CD4-positive, alpha-beta T cell treated with Interleukin-17A for 1 hour (primary cell): ENCODE measurements at places on chromosomes 1 and 21.
A peak's percentile ranks its signal among the peaks of the same experiment; 100 is the strongest.

DNA sequence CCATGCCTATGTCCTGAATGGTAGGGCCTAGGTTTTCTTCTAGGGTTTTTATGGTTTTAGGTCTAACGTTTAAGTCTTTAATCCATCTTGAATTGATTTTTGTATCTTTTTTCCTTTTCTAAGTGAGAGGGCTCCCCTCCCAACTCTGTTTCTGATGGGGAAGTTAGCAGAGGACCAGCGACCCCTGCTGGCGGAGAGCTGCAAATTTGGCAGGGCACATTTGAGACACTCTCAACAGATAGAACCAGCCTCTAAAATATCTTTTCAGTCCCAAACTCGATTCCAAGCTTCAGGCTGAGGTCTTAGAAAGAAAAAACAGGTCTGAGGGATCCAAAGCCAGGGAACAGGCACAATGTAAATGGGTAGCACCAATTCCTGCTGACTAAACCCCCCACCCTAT lies 32.5 kb downstream of the LRRC3 start:
- peak; percentile 41 for DNase-seq

DNA sequence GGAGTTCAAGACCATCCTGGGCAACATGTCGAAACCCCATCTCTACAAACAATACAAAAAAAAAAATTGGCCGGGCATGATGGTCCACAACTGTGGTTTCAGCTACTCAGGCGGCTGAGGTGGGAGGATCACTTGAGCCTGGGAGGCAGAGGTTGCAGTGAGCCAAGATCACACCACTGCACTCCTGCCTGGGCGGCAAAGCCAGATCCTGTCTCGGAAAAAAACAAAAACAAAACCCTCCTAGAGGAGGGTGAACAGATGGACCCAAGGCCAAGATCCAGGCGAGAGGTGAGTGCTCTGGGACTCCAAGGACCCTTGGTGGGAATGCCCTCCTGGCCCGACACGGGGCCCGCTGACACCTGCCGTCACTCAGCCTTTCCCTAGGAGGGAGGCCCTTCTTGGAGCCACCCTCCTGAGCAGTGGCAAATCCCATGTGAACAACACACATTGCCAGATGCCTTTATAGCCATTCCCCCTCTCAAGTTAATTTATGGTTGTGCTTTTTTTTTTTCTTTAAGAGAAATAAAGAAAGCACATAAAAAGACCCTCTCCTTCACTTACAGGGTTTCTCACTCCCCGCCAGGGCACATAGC lies 380 bp downstream of the TFF2 start:
- DNase-seq = no peak

DNA sequence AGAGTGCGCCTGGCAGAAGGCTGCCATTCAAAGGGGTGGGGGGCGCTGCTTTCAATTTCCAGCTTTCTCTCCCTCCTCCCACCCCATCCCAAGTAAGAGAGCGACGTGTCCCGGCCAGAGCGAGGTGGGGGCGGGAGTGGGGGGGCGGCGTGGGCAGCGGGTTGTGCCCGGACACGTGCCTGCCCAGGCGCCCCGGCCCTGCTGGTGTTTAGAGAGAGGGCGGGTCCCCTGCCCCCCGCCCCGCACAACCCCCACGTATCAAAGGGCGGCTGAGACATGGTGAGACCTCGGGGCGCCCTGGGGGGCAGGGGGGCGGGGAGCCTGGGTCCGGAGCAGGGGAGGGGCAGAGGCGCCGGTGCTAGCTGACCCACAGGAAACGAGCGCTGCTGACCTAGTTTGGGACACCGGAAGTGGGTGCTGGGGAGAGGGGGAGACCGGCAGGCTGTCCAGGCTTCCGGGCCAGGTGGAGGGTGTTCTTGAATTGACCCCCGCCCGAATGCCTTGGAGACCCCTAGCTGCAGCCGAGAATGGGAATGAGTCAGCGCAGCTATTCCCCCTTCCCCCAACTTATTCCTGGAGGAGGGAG lies 1.3 kb downstream of the ZBTB7B start:
- no peak for DNase-seq

DNA sequence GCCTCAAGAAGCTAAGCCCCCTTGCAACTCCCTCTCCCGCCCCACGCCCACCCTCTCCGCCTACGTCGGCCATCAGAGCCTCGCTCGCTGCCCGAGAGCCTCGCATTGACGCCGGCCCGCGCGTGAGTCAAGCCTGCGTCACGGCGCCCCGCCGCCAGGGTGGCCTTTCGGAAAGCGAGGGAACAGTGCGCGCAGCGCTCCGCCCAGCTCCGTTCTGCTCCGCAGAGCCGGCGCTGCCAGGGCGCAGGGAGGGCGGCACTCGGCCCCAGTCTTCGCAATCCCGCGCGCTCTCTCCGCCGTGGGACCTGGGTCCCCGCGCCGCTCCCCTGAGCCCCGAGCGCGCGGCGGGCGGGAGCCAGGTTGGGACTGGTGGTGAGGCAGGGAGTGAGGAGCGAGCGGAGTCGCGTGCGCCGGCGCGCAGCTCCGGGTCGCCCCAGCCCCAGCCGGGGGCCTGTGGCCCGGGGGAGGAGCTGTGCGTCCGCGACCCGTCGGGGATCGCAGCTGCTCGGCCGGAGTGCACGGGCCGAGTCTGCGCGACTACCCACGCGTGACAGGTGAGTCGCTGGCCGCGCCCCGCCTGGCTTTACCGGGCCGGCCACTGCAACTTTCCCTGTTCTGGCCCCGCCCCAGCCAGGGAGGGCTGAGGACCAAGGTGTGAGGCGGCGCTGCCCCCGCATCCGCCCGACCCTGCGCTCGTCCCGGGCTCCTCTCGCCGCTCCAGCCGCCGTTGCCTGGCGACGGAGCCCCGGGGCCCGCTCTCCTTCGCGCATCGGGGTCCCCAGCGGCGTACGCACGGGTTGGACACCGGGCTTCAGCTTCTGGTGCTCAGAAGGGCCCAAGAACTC lies at the start of gene SLC6A17:
TSS of gene SLC6A17 (plus strand) at position 165 of the 845 bp plus-strand sequence. CDS start 16,436 bp downstream, outside the sequence.
- no peak for DNase-seq

DNA sequence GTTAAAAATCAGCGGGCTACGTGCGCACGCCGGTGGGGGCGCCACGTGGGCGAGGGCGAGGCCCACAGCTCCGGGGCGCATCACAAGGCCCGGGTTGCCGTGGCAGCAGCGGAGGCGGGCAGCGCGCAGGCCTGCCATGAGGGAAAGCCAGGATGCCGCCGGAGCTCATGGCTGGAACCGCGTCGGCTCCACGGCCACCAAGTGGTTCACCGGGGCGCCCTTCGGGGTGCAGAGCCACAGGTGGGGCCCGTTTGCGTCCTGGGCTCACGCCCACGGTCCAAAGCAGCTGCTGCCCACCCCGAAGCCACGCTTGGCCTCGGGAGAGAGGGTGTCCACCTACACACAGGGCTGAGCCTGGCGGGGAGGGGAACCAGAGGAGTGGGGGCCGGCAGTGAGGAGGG lies 4.9 kb upstream of the TTC22 start:
- DNase-seq = no peak

DNA sequence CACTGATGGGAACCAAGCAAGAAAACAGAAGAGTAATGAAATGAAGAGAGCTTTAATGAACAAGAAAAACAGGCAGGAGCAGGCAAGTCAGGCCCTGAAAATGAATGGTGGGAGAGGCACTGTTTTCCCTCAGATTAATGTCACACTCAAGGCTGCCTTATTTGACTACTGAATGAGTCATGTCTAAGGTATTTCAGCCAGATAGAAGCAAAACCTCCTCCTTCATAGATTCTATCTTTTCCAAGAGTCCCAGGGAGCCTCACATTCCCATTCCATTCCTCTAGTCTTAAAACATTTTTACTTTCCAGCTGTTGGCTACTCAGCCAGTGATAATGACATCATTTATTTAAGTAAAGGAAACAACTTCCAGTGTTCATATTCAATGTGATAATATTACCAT lies 228.4 kb upstream of the NRIP1 start:
- no peak for DNase-seq

- no peak for DNase-seq
These were observed 54.5 kb downstream of the RNF187 start for GRCh38 chr1:228541725-228542124.

- no peak for DNase-seq
These were observed 69.0 kb downstream of the HMGB4 start for GRCh38 chr1:33932871-33933270.

DNA sequence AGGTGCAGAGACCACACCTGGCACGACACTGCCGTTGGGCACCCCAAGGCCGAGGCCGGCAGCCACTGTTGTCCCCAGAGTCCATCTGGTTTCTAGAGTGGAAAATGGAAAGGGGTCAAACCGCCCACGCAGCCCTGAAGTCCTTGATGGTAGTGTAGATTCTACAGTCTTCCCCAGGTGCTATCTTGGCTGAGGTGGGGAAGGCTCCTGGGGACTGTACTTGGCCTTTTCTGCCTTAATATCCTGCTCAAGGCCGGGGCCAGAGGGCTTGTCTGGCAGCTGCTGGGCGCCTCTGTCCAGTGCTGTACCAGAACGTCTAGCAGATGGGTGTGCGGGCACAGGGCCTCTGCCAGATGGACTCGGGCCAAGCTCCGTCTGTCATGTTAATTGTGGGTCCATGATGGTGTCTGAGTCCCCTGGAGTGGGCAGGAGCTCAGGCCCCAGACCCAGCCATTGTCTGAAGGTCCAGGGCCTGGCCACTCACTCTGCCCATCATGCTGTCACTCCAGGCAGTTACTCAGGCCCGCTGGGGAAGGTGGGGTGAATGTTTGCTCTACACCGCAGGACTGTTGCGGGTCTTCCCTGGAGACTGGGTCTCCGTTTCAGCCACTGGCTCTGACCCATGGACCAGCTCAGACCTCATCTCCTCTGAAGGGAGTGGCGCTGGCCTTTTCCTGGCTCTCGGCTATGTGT lies 161.9 kb upstream of the COL6A1 start:
- DNase-seq = no peak

DNA sequence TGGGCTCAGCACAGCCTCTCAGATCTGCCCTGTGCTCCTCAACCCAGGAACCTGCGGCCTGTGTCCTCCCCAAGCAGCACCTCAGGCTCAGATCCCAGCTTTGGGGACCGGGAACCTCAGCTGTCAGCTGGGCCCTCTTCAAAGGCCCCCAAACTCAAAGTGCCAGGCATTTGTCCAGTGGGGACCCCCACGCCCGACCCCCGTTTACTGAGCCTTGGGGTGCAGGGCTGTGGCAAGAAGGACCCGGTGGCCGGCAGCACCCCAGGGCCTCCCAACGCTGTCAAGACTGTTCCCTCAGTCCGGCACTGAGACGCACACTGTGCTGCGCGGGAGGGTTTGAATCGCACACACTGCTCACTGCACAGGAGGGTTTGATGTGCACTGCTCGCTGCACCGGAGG lies 35.0 kb downstream of the MORN1 start:
- no peak for DNase-seq
